GM23338 (cell line): ENCODE measurements at places on chromosomes 13 and 19. TPM values are rescaled to one million over a fixed set of nuclear protein-coding genes. Genes with fewer than 3 reads are reported as not detected.

Gene SPC24
- 38.7 and 42.2 TPM in 2 replicates for total RNA-seq

Gene ENOX1
- total RNA-seq = 0.66 and 2.1 TPM in 2 replicates

Gene IGLON5
- total RNA-seq = 29.1 and 29.4 TPM in 2 replicates

- no peak for DNase-seq
Observed at GRCh38 chr13:109628251-109628699, 158.1 kb downstream of the IRS2 start.

DNA sequence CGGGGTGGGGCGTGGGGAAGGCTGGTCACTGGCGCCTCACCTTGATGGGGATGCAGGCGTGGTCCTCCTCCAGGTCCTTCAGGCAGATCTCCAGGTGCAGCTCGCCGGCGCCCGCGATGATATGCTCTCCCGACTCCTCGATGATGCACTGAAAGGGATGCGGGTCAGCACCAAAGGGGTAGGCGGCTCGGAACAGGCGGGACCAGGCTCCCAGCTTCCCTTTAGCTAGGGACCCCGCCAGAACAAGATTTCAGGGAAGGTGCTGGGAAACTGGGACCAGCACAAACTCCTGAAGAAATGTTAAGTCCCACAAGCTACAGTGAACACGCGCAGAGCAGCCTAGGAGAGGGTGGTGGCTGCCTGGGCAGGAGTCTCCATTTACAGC is 6.0 kb downstream of the EEF2 start:
- no peak for DNase-seq

GRCh38 chr19:1343041-1343440 is 40.7 kb upstream of the NDUFS7 start:
- DNase-seq = no peak

DNA sequence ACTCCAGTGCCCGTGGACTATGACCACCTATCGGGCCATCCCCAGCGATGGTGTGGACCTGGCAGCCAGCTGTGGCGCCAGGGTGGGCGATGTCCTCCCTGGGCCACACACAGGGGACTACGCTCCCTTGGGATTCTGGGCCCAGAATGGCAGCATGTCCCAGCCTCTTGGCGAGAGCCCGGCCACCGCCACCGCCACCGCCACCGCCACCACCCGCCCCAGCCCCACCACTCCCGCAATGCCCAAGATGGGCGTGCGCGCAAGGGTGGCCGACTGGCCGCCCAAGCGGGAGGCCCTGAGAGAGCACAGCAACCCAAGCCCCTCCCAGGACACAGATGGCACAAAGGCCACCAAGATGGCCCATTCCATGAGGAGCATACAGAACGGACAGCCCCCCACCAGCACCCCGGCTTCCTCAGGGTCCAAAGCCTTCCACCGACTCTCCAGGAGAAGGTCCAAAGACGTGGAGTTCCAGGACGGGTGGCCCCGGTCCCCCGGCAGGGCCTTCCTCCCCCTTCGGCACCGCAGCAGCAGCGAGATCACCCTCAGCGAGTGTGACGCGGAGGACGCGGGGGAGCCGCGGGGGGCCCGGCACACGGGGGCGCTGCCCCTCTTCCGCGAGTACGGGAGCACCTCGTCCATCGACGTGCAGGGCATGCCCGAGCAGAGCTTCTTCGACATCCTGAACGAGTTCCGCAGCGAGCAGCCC is 142.3 kb downstream of the DPF1 start:
- no peak for DNase-seq

GRCh38 chr13:42876270-42876714 is 94.9 kb downstream of the FAM216B start:
- peak; percentile 90 for DNase-seq

GRCh38 chr13:67643516-67644055 is 413.4 kb upstream of the PCDH9 start:
- peak; percentile 55 for DNase-seq
